Fibroblast of skin of back (primary cell): ENCODE measurements at places on chromosomes 7 and 10.

- no peak for DNase-seq
These were observed 405.2 kb upstream of the NPVF start for GRCh38 chr7:25633426-25634036.

DNA sequence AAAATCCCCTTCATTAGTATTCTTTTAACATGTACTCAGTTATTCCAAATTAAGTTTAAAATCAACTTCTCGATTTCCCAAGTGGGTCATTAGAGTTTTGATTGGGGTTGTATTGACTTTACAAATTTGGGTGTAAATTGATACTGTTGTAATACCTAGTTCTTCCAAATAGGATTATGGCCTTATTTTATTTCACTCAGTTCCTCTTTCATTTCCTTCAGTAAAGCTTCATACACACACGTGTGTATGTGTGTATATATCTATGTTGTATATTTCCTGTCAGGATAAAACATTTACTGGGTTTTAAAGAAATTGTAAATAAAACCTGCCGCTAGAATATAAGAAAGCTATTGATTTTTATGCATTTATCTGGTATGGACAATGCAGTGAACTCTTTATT lies 15.9 kb downstream of the YME1L1 start:
- no peak for DNase-seq

DNA sequence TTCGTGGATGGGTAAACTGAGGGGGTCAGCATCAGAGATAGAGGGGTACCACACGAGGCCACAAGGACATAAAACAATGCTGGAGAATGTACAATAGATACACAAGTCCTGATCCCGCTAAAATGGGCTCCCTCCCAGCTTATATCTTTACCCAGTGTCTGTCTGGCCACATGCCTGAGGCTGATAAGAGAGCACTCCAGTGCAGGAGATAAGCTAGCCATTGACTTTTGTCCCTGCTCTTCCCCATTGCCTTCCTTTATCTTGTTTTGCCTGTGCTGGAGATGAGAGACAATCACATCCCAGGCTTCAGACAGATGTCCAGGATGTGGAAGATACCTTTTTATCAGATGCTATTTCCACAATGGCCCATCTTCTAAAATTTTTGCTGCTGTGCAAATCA lies 6.0 kb downstream of the GAD2 start:
- no peak for DNase-seq

GRCh38 chr7:17408245-17408903 lies 109.9 kb downstream of the AHR start:
- peak; percentile 79 for DNase-seq

- peak; percentile 61 for DNase-seq
These were observed 11.7 kb downstream of the ANK3 start for GRCh38 chr10:60377955-60378354.

DNA sequence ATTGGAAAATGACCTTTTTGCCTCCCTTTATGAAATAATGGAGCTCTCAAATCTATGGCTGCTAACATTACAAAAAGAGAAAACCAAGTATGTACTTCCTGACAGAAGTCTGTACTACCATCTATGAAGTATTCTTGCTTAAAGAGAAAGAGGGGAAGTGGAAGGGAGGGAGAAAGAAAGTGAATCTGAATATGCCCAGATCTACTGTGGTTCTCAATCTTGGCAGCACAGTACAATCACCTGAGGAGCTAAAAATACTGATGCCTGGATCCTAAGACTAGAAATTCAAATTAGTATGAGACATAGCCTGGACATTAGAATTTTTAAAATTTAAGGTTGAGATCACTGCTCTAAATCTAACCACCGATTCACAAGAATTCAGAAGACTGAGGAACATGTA lies 85.2 kb downstream of the IGF2BP3 start:
- no peak for DNase-seq

DNA sequence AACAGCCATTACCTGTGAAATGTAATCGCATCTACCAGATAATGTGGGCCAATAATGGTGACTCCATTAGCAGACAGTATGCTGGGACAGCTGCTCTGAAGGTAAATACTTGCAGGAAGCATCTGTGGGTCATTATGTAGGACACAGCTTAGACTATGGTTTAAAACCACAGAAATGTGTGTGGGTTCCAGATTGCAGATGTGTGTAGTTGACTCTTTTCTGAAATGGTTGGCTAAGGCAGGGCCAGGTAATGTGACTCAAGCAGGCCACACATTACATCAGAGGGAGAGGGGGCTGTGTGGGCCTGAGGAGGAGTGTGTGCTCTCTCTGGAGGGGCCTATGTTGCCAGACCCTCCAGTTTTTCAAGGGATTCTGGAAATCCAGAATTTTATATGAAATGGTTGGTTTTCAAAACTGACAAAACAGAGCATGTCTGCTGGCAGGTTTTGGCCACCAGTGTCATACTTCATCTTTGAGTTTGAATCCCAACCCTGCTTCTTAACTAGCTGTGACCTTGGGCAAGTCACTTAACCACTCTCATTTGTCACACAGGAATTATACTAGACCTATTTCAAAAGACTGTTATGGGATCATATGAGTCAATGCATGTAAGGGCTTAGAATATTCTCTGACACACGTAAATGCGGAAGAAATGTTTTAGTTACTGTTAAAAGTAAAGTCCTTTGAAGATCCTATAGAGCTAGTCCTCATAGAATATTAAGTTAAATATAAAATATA lies 64.5 kb downstream of the MCMBP start:
- DNase-seq = peak; percentile 69

DNA sequence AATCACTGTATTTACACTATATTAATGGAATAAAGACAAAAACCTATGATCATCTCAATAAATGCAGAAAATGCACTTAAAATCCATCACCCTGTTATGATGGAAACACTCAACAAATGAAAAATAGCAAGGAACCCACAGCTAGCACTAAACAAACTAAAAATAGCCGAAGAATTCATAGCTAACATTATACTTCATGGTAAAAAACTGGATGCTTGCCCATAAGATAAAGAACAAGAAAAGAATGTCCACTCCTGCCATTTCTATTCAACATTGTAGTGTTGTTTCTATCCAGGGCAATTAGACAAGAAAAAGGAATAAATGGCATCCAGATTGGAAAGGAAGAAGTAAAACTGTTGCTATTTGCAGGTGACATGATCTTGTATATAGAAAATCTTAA lies 142.1 kb downstream of the STK31 start:
- peak; percentile 59 for DNase-seq

GRCh38 chr10:31749981-31750840 lies 178.4 kb downstream of the ARHGAP12 start:
- DNase-seq = peak; percentile 53

DNA sequence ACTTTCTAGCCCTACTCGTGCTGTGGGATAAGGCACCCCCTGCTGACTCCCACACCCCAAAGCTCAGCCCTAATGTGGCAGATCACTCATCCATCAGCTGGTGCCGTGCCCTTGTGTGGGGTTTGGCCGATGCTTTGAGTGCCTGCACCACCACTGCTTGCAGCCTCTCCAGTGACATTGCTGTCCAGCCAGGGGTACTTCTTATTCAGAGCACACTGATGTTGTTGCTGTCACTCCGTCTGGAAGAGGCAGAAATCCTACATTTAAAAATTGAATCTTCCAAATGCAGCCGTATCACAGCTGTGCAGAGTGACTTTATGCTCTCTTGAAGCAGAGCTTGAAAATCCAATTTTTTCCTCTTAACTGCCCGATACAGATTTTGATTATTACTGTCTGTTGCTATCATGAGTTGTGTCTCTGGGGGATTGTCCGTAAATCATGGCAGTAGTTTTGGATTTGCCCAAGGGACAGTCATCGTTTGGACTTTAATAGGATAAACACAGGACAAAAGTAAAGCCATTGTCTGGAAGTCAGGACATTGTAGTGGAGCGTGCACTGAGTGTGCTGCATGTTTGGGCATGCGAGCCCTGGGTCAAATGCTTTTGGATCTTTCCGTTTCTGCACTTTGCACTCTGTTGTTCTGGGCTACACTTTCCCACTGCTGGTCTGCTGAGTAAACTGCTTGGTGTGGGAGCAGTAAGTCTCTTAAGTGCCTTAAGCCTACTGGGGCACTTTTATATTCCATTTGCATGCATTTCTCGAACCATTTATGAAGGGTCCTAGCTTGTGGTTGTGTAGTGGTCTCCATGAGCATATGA lies 128.2 kb downstream of the DOCK1 start:
- DNase-seq = no peak

GRCh38 chr10:45809837-45810236 lies 37.5 kb downstream of the AGAP4 start:
- DNase-seq = peak; percentile 32

- peak; percentile 64 for DNase-seq
These were observed 201.9 kb downstream of the INHBA start for GRCh38 chr7:41501006-41501405.

DNA sequence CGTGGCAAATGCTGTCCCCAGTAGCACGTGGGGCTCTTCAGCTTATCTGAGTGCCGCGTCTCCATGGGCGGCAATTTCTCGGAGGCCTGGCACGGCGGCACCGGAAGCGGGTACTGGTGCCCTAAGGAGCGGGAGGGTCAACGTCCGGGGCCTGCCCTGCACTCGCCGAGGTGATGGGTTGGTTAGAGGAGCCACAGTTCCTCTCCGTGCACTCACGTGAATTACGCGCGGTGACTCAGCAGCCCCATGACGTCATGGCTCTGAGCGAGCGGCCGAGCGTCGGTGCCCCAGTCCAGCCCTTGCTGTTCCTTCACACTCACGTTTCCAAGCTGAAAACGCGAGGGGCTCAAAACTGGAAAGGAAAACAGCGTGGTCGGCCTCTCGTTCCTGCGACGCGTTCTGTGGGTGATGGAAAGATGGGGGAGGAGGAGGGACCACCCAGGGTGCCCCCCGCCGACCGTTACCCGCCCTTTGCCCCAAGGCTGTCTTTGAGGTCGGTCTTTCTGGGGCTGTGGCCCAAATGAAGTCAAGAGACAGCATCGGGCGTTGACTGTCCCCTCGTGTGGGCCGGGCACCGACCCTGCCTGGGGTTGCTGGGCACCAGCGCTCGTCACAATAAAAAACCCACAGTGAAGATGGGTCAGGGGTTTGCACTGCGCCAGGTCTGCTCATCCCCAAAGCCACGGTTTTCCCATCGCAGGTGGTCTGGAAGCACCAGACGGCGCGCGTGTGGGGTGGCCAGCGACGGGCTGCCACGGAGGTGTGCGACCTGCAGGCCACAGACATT lies 70.4 kb upstream of the CFAP46 start:
- DNase-seq = no peak

DNA sequence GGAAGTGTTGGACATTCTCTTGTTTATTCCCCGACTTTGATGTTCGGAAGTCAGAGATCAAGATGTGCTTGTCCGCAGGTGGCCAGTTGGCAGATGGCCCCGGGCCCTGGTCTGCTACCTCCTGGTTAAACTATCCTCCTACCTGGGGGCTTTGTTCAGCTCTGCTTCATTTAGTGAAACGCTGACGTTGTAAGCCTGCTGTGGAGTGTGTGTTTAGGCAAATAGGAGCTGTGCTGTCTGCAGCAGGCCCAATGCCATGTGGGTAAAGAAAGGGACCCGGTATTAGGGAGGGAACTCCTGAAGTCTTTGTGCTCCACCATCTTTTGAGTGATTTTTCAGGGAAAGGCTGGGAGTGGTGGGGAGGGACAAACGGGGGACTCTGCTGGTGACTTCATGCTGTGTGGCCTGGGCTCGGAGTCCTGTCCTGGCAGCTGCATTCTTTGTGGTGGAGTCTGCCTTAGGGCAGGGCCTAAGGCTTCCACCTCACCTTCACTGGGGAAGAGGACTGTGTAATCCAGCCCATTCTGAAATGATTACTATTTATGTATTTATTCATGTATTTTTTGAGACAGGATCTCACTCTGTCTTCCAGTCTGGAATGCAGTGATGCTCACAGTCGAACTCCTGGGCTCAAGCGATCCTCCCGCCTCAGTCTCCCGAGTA lies 171.1 kb upstream of the KLF6 start:
- DNase-seq = no peak

DNA sequence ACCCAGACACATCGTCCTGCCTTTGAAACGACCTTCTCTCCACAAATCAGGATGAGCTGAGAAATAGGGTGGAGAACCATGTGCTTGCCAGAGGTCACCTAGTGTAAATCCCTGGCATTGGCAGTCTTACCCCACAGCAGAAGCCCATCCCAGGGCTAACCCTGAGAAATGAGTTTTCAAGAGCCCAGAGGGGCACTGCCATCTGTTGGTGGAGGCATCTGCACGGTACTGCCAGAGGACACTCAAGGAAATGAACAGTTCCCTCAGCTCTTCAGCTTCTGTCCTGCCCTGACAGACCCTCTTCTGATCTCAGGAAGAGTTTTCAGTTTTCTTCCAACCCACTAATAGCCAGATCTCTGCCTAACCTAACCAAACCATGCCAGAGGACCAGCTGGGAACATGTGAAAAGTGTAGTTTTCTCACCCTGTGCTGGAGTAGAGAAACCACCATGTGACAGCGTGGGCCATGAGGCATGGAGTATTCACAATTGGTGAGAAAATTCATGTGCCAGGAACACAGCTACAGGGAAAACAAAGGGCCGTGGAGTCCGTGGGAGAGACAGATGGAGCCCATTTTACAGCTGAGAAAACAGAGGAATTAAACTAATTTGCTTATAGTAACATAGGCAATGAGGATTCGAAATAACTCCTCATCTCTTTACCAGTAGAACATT lies 37.7 kb upstream of the ITPRID1 start:
- DNase-seq = no peak

DNA sequence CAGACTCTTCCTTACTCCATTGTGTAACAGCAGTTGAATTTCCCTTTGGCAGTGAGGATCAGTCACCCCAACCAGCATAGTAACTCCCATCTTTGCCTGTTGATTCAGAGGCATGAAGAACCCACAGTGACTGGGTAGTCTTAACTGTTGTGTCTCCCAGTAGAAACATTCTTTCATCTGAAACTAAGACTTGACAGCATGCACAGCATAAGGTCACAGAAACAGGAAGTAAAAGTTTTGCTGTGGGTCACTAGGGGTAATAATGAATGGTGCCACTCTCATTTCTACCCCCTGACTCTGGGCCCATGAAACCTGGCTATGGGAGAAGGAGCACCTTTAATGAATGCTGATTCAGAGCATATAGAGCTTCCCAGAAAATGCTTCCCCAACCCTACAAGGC lies 8.3 kb upstream of the FRMPD2 start:
- DNase-seq = no peak

DNA sequence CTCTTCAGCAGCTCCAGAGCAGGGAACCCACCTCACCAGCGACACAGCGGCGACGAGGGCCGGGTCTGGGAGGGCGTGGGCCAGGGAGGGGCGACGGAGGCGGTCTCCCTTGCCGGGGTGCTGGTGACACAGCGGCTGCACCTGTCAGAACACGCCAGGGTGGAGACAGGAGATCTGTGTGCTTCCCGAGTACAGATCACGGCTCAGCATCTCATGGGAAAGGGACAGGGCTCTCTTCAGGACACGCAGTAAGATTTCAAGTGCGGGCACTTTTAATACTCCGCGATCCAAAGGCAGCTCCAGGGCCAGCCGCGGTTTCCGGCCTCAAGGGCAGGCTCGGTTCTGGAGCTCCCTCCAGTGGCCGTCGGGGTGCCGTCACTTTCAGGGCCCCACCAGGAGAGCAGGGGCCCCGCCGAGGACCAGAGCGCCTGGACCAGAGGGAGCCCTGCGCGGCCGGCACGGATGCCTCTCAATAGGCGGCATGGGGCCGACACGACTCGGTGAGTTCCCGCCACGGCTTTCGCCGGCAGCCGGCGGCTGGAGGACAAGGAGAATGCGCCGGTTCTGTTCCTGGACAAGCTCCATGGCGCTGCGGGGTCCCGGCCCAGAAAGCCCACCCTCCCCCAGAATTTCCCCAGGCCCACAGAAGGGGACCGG lies 21.4 kb downstream of the GPR146 start:
- peak; percentile 68 for DNase-seq
